ENCODE measurements at places on chromosomes 5 and 9.
A peak's percentile ranks its signal among the peaks of the same experiment; 100 is the strongest.

GRCh38 chr5:143448518-143448917 is 45.0 kb upstream of the NR3C1 start:
- DNase-seq: no peak

DNA sequence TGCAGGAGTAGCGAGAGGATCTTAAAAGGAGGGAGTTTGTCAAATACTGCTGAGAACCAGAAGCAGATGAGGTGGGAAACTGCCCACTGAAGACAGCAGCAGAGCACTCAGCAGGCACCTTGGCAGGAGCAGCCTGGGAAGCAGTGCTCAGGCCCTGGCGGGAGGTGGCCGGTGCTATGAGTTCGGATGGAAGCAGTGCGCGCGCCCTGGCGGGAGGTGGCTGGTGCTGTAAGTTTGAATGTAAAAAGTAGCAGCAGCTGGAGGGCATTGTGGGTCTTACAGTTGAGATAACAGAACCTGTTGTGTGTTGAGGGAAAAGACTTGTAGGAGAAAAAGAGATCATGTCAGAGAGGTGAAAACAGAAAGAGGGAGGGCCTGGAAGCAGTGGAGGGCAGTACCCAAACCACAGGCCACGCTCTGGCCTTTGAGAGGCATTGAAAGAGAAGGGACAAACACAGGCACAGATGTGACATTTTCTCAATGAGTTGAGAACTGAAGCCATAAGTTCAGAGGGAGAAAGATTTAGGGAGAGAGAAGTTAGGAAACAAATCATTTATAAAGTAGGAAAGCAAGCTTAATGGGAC is 130.9 kb downstream of the ERCC6L2 start:
- no peak for DNase-seq

DNA sequence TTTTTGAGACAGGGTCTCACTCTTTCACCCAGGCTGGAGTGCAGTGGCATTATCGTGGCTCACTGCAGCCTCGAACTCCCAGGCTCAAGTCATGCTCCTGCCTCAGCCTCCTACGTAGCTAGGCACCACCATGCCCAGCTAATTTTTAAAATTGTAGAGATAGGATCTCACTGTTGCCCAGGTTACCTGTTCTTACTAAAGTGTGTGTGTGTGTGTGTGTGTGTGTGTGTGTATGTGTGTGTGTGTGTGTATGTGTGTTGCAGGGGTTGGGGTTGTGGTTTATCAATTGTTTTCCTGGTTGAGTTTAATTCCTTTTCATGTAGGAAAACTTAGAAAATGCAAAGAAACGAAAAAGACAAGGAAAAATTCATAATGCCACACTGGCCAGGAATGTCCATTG is 21.8 kb downstream of the RNF44 start:
- DNase-seq: no peak

- no peak for DNase-seq
Observed at GRCh38 chr9:133649194-133649593, 13.0 kb downstream of the DBH start.

DNA sequence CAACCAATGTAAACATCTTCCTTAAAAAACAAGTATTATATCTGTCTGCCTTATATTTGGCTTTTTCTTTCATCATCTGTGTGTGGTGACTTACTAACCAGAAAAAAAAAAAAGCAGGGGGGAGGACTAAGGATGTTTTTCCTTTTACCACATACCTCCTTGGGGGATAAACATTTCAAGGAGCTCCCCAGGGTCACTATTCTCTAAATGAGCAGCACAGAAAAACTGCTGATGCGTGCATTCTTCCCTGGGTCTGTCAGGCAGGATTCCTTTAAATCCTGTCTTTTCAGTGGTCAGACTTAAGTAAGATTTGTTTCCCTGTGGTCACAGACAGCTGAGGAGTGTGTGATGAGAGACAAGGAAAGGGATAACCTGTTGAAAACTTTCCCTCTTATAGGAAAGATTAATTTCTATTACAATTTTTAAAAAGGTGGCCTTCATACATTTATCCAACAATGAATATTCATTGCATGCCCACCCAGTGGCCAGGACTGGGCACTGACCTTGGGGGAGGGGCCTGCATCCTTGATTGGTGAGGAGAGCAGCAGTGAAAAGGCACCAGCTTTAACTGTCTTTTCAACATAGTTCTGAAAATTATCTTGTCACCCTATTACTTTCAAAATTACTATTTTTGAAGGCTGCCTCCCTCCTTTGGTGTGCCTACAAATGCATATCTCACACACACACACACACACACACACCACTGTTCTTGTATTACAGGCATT is 123.1 kb downstream of the TLE4 start:
- no peak for DNase-seq

GRCh38 chr5:112065781-112066180 is 308.8 kb upstream of the NREP start:
- no peak for DNase-seq

DNA sequence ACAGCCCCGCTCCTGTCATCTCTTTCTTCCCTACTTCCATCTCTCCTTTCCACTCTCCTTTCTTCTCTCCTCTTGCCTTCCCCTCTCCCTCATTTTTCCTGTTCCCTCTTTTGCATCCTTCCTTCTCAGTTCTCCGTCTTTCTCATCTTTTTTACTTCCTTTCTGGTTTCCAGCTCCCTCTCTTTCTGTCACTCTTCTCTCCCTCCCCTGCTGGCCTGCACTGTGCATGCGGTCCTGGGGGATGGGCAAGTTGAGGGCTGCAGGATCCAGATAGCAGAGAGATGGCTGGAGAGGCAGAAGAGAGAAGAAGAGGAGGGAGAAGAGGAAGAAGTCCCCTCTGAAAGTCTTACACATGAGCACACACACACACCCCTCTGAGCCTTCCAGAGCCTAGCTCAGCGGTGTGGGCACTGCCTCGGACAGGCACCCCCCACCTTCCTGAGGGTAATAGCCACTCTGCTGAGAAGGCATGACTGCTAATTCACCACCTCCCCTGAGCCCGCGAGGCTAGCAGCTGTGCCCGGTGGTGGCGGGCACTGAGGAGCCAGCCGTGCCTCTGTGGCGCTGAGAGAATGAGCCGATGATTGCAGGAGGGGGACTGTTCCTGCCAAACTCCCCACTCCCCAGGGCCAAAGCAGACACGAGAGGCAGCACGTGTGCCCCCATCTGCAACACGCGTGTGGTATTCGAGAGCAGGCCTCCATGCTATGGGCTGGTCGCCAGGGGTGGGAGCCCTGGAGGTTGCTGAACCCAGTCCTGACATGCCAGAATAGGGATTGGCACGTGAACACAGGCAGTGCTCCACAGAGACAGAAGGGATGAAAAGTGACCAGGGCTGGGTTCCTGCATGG is 3.7 kb upstream of the CAMK2A start:
- no peak for DNase-seq

- no peak for DNase-seq
Observed at GRCh38 chr9:131590449-131590848, 45.1 kb downstream of the PRRT1B start.

GRCh38 chr9:75001719-75002421 is 26.2 kb downstream of the CARNMT1 start:
- DNase-seq: no peak

GRCh38 chr5:151084363-151084762 is 3.5 kb upstream of the TNIP1 start:
- DNase-seq: no peak

GRCh38 chr5:115360046-115360685 is 63.7 kb upstream of the CCDC112 start:
- DNase-seq: no peak

GRCh38 chr9:85147046-85147640 is 477.6 kb downstream of the NTRK2 start:
- DNase-seq: no peak

DNA sequence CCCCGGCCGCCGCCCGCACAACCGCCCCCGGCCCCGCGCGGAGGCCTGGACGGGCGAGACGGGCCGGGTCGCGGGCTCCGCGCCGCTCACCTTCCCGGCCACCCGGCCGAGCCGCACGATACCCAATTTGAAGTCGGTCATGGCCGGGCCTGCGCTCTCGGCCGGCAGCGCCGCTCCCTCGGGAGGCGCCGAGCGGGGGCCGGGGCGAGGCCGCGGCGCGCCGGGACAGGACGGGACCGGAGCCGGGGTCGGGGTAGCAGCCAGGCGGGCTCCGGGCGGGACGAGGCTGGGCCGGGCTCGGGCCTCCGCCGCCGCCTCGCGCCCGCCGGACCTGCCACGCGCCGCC is 216 bp downstream of the ZMYND19 start:
- no peak for DNase-seq

GRCh38 chr9:121216271-121216805 is 14.7 kb upstream of the RAB14 start:
- DNase-seq: no peak

DNA sequence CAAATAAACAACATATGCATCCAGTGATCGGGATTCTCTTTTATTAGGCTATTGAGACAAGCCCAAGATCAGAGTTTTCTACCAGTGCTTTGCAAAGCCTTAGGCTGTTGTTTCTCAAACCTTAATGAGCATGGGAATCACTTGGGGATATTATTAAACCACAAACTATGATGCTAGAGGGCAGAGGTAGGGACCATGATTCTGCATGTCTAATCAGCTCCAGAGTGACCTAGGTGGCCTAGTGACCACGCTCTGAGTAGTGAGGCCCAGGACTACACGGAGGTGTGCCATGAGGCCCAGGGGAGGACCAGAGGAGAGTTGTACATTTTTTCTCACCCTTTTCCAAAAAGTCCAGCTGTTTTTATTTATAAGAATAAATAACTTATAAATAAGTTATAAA is 298.5 kb upstream of the TLE4 start:
- DNase-seq: no peak

GRCh38 chr9:133161547-133161950 is 2.2 kb downstream of the GBGT1 start:
- DNase-seq: no peak

DNA sequence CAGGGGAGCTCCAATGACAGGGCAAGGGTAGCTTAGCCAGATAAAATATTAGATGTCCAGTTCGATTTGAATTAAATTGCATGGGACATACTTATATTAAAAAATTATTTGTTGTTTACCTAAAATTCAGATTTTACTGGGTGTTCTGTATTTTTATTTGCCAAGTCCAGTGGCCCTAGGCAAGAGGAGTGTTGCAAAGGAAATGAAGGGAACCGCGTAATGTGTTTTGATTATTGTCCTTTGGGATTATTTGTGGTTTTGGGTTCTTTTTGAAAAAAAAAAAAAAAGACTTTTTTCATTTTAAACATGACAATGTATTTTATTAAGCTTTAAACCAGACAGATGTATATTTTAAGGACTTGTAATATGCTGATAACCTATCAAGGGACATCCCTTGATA is 179.3 kb downstream of the C9orf152 start:
- no peak for DNase-seq

- no peak for DNase-seq
Observed at GRCh38 chr9:71716138-71716909, 52.0 kb downstream of the CEMIP2 start.

DNA sequence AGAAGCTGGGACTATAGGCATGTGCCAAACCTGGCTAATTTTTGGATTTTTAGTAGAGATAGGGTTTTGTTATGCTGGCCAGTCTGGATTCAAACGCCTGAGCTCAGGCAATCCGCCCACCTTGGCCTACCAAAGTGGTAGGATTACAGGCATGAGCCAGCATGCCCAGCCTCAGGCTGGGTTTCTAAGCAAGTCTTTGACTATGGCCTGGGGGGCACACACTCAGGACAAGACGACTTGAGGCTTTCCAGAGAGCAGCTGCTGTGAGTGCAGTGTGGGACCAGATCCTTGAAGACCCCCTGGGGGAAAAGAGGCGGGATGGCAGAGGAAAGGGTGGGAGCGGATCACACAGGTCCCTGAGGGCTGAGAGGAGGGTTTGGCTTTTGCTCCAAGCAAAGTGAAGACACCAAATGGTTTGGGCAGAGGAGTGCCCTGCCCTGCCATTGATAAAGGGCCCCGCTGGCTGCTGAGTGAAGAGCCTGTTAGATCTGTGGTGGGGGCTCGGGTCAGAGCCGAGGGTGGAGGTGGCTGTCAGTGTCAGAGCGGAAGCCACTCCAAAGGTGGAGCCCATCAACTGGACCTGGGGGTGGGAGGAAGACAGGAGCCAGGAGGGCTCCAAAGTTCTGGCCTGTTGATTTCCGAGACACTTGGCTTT is 46.8 kb upstream of the FUBP3 start:
- no peak for DNase-seq

DNA sequence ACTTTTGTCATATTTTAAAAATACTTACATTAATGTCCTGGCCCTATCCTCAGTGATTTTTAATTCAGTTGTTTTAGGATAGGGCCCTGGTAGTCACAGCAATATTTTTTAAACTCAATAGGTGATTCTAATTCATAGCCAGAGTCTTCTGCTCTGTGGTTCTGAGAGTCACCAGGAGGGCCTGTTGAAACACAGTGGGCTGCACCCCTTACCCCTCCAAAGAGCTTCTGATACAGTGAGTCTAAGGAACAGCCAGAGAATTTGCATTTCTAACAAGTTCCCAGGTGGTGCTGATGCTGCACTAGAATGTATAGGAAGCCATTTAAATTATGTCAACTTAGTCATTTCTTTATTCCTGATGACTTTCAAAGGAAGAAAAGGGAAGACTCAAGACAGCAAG is 458.3 kb upstream of the ARRDC3 start:
- no peak for DNase-seq

- DNase-seq: no peak
Observed at GRCh38 chr5:180343831-180344695, 9.1 kb downstream of the GFPT2 start.

DNA sequence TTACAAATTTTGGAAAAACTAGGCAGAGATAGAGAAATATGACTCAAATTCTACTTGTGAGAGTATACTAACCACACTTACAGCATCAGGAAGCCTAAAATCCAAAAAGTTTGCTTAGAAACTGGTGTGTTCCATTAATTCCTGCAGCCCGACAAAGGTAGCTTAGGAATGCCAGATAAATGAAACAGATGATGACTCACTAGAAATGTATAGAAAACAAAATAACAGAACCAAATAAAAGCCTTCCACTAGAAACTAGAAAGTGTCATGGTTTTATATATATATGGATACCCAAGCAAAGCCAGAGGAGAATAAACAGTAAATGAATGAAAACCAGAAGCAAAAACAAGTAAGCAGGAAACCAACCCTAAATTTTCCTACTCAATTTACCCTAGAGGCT is 272.2 kb upstream of the PRDM9 start:
- DNase-seq: no peak

- no peak for DNase-seq
Observed at GRCh38 chr9:99015890-99016289, 72.2 kb downstream of the COL15A1 start.

- peak; percentile 7 for DNase-seq
Observed at GRCh38 chr9:129752900-129753729, at the start of gene PTGES. TSS of gene PTGES (minus strand) at chr9:129753042. CDS start at chr9:129753012, 30 bp downstream.

- DNase-seq: no peak
Observed at GRCh38 chr5:95901676-95902627, 59.7 kb downstream of the ELL2 start.

- DNase-seq: no peak
Observed at GRCh38 chr5:133256276-133256675, 204.5 kb downstream of the HSPA4 start.

GRCh38 chr9:98071737-98072136 is 15.2 kb downstream of the NANS start:
- DNase-seq: no peak

DNA sequence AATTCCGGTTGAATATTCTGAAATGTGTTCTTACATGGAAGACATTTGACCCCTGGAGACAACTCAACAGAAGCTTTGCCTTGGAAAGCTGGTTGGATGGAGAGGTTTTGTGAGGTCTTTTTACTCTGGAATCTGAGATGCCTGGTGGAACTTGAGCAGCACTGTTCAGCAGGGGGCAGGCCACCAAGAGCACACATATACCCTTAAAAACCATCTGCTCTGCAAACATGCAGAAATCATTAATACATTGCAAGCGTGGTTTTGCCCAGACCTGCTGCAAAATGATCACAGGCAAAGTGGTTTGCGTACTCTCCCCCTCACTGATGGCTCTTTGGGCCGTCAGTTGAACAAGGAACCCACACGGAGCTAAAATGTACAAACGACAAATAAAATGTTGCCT is 32.8 kb upstream of the DAP start:
- DNase-seq: no peak

GRCh38 chr5:1706021-1706420 is 93.6 kb downstream of the MRPL36 start:
- DNase-seq: no peak
